ENCODE measurements at places on chromosomes 16 and 17.
A peak's percentile ranks its signal among the peaks of the same experiment; 100 is the strongest.

DNA sequence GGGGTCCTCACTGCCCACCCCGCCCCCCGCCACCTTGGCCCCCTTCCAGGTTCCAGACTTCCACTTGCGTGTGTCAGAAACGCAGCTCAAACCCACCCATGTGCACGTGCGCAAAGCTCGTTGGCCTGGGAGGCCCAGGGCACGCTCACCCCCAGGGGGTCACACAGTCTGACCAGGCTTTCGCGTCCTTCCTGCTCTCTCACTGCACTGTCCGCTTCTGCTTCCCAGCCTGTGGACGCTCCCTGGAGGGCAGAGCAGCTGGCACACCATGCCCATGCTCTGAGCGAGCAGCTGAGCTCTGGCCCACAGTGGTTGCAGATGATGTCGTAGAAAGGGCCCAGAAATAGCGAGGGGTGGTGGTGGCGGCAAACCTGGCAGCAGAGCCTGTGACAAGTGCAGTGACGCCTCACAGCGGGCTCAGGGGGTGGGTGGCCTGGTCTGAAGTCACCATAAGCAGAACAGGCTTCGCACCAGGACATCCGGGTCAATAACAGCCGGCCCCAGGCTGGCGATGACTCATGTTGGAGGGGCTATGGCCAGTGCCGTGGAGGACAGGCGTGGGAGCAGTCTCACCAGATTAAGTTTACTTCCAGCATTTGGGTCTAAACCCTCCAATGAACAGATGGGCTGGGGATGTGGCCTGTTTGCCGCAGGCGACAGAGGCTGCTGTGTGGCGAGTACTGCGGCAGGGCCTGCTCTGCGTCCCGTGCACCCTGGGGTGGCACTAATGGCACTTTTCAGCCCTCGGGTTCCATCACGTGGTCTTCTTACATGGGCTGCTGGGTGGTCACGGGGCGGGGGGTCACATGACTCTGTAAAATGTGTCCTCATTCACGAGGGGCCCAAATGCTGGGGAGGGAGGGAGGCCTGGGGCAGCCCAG is 49.0 kb downstream of the NT5M start:
- H3K4me1 ChIP-seq, result no peaks in the 10 kb centered on the region
- H3K4me3 ChIP-seq, result no peak overlapping the region
- no peak for DNase-seq
- H3K27me3 ChIP-seq, result peaks cover 13% of the 10 kb centered on the region
- H3K27ac ChIP-seq, result peak overlapping the region; percentile 42

GRCh38 chr16:62276637-62277036 is 240.4 kb upstream of the CDH8 start:
- H3K4me1 ChIP-seq, result no peaks in the 10 kb centered on the region
- H3K36me3 ChIP-seq, result no peaks in the 10 kb centered on the region
- no peak for DNase-seq
- no peak overlapping the region for H3K4me3 ChIP-seq
- no peak overlapping the region for H3K27ac ChIP-seq
- H3K27me3 ChIP-seq, result no peaks in the 10 kb centered on the region

GRCh38 chr17:348012-348411 is 4.6 kb downstream of the RPH3AL start:
- no peak overlapping the region for H3K4me3 ChIP-seq
- DNase-seq, result no peak
- H3K27me3 ChIP-seq, result no peaks in the 10 kb centered on the region
- H3K4me1 ChIP-seq, result peaks cover 5% of the 10 kb centered on the region

- no peak for DNase-seq
- H3K27me3 ChIP-seq, result no peaks in the 10 kb centered on the region
- H3K27ac ChIP-seq, result no peak overlapping the region
- no peak overlapping the region for H3K4me3 ChIP-seq
These were observed 651.8 kb downstream of the CDH11 start for GRCh38 chr16:64469906-64470702.

DNA sequence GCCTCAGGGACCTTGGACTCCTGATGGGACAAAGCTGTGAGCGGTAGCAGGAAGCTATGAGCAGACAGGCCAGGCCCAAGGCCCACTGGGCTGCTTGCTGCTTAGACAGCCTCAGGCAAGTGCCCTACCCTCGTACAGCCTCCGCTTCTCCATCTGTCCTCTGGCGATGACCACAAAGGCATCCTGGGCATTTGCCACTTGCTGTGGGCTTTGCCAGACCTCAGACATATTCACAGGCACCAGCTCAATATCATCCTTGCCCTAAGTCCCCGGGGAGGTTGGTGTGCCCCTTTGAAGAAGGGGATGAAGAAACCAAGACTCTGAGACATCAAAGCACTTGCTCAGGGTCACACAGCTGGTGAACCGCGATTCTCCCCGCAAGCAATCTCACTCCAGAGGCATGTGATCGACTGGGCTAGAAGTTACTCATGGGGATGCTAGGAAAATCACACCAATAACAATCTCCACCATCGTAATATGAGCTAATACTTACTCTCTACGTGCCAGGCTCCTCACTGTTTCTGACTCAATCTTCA is 21.7 kb downstream of the PPL start:
- DNase-seq, result no peak
- no peaks in the 10 kb centered on the region for H3K27me3 ChIP-seq
- H3K4me3 ChIP-seq, result no peak overlapping the region
- H3K36me3 ChIP-seq, result no peaks in the 10 kb centered on the region
- peaks cover 7% of the 10 kb centered on the region for H3K4me1 ChIP-seq
- H3K27ac ChIP-seq, result no peak overlapping the region

- DNase-seq, result no peak
- H3K4me3 ChIP-seq, result no peak overlapping the region
- H3K4me1 ChIP-seq, result no peaks in the 10 kb centered on the region
- H3K27ac ChIP-seq, result no peak overlapping the region
- H3K27me3 ChIP-seq, result no peaks in the 10 kb centered on the region
- H3K36me3 ChIP-seq, result no peaks in the 10 kb centered on the region
These were observed 15.5 kb downstream of the LLGL2 start for GRCh38 chr17:75540923-75541503.

- H3K36me3 ChIP-seq, result no peaks in the 10 kb centered on the region
- no peak overlapping the region for H3K27ac ChIP-seq
- no peaks in the 10 kb centered on the region for H3K27me3 ChIP-seq
- DNase-seq, result no peak
- H3K4me3 ChIP-seq, result no peak overlapping the region
These were observed 218.7 kb downstream of the GSG1L start for GRCh38 chr16:27844826-27845225.

DNA sequence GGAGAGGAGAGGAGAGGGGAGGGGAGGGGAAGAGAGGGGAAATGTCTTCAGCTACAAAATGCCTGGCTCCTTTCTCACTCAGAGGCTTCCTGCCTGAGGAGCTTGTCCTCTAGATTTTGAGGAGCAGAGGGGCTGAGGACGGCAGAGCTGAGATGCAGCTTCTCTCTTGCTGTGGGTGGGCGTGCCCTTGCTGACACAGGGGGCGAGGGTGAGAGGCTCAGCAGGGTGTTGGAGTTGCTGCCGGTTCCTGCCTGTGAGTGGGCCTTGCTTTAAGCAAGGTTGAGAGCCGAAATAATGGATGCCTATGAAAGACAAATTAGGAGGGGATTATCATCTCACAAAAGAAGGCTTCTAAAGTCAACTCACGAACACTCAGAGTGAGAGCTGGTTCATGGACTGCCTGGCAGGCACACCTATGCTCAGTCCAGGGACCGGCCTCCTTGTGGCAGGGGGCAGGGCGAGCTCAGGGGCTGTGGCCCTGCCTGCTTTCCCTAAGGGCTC is 215.6 kb downstream of the MSI2 start:
- no peak overlapping the region for H3K27ac ChIP-seq
- H3K36me3 ChIP-seq, result no peaks in the 10 kb centered on the region
- H3K4me3 ChIP-seq, result no peak overlapping the region
- peaks cover 18% of the 10 kb centered on the region for H3K4me1 ChIP-seq

- H3K36me3 ChIP-seq, result no peaks in the 10 kb centered on the region
- DNase-seq, result no peak
- peaks cover 74% of the 10 kb centered on the region for H3K27me3 ChIP-seq
- H3K4me3 ChIP-seq, result no peak overlapping the region
- H3K27ac ChIP-seq, result no peak overlapping the region
- H3K4me1 ChIP-seq, result no peaks in the 10 kb centered on the region
These were observed 63.0 kb upstream of the CBX4 start for GRCh38 chr17:79902146-79902791.

DNA sequence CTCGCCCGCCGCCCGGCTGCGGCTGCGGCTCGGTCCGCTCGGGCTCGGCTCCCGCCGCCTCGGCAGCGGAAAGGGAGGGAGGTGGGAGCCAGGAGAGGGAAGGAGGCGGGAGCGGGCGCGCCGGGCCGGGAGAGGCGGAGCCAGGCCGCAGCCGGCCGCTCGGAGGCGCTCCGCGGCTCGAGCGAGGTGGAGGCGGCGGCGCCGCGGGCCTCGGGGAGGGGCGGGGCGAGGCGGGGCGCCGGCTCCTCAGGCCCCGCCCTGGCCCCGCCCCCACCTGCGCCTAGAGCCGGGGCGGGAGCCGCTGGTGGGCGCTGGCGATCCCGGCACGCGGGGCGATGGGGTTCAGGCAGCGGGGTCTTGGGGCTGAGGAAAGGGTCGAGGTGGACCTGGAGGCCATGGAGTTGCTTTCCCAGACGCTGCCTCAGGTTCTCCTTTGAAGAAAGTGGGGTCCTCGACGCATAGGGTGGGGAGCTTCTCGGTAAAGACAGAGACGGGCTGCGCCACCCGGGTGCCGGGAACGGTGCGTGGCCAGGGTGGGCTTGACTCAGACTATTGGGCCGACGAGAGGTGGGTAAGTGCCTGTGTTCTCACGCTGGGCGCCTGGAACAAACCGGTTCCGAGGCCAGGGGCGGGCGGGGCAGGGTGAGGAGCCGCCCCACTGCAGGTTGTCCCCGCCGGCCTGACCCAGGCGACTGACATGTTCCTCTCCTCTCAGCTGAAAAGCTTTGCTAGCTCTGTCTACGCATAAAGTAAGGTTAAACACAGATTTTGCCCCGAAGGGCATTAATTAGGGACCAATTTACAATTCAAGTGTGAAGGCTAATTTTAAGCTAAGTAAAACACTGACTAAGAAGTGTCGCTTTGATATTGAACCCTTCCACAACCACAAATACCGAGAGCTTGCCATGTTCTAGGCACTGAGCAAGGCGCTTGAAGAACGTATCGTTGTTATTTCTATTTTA is at the start of gene CMTM4:
TSS of gene CMTM4 (minus strand) at position 75 of the 962 bp plus-strand sequence. CDS start 218 bp downstream, outside the sequence.
- H3K4me3 ChIP-seq, result peak within 1 kb of the TSS; percentile 82
- peaks cover 9% of the 10 kb centered on the region for H3K4me1 ChIP-seq
- DNase-seq, result peak; percentile 94
- H3K36me3 ChIP-seq, result no peaks in the 10 kb centered on the region

- H3K27ac ChIP-seq, result no peak overlapping the region
- H3K4me1 ChIP-seq, result no peaks in the 10 kb centered on the region
- peak; percentile 65 for DNase-seq
- H3K4me3 ChIP-seq, result no peak overlapping the region
These were observed 16.2 kb upstream of the CD300E start for GRCh38 chr17:74639704-74640151.

DNA sequence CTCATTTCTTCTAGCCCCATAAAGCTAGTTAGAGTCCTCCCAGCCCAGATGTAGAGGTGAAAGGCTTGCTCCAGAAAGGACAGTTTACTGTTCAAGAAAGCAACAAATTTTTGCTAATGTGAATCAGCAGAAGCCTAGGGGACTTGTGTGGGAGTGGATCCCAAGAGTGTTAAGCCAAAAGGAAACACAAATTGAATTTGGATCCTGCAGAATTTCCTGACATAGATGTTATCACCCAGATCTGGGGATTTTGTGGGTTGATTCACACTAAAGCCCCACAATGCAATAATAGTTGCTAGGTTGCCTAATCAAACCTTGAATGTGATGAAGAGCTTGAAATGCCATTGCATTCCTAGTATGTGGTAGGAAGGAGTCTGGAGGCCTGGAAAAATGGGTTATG is 135.2 kb upstream of the HS3ST3A1 start:
- no peaks in the 10 kb centered on the region for H3K36me3 ChIP-seq
- no peaks in the 10 kb centered on the region for H3K27me3 ChIP-seq

GRCh38 chr17:42025191-42025579 is 5.3 kb downstream of the NKIRAS2 start:
- H3K4me3 ChIP-seq, result no peak overlapping the region
- H3K36me3 ChIP-seq, result peaks cover 22% of the 10 kb centered on the region
- H3K4me1 ChIP-seq, result peaks cover 15% of the 10 kb centered on the region
- no peak overlapping the region for H3K27ac ChIP-seq
- no peak for DNase-seq
- peaks cover 23% of the 10 kb centered on the region for H3K27me3 ChIP-seq

DNA sequence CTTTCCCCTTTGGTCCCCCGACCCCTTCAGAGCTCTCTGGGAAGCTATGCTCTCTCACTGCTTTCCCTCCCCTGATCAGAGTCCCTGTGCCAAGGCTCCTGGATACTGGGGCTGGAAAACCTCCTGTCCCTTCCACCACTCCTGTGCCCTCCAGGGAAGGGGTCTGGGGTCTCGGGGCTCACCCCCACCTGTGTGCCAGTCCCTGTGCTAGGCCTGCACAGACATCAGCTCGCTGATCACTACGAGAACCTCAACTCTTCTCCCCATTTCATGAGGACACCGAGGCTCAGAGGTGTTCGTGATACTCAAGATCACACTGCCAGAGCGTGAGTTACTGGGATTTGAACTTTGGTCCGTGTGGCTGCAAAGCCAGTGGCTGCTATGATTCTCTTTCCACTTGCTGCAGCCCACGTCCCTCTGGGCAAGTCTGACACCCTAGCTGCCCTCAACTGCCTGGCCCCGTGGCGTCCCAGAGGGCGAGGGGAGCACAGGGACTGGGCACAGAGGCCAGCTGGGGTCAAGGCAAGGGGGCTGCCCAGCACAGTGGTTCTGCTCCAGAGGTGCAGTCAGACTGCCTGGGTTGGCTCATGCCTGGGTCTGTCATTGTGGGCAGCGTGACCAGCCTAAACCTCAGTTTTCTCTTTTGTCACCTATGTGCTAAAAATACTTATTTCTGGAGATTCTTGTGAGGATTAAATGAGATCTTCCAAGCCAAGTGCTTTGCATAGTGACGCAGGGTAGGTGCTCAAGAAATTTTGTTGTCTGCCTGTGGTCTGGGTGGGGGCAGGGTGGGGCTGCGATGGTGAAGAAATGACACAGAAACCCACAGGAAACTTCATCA is 43.8 kb upstream of the TOB1 start:
- H3K27ac ChIP-seq, result no peak overlapping the region
- H3K4me1 ChIP-seq, result peaks cover 18% of the 10 kb centered on the region
- H3K27me3 ChIP-seq, result no peaks in the 10 kb centered on the region
- no peaks in the 10 kb centered on the region for H3K36me3 ChIP-seq
- H3K4me3 ChIP-seq, result no peak overlapping the region
- no peak for DNase-seq

- no peak for DNase-seq
- H3K4me1 ChIP-seq, result no peaks in the 10 kb centered on the region
- H3K27ac ChIP-seq, result peak overlapping the region; percentile 87
- peaks cover 19% of the 10 kb centered on the region for H3K36me3 ChIP-seq
- peak overlapping the region; percentile 84 for H3K4me3 ChIP-seq
These were observed 1.1 kb upstream of the FASN start for GRCh38 chr17:82098939-82099763.

Measured in tibial artery (tissue), 4 donors.